ENCODE measurements at places on chromosomes 2 and 18.

DNA sequence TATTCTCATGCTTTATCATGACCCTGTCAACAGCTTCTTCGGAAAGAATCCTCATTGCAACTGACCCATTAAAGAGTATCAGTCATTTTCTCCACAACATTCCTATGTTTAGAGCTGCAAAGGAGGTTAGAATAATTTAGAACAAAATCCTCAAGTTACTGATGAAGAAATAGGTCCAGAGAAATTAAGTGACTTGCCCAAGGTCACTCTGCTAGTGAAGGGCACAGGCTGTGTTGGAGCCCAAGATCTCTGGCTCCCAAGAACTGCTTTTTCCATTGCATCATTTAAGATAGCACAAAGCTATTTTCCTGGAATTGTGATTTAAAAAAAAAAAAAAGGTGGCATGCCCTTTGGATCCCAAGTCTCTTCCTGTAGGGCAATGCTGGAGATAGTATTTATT is 9.6 kb downstream of the IRS1 start:
- no peak for DNase-seq

DNA sequence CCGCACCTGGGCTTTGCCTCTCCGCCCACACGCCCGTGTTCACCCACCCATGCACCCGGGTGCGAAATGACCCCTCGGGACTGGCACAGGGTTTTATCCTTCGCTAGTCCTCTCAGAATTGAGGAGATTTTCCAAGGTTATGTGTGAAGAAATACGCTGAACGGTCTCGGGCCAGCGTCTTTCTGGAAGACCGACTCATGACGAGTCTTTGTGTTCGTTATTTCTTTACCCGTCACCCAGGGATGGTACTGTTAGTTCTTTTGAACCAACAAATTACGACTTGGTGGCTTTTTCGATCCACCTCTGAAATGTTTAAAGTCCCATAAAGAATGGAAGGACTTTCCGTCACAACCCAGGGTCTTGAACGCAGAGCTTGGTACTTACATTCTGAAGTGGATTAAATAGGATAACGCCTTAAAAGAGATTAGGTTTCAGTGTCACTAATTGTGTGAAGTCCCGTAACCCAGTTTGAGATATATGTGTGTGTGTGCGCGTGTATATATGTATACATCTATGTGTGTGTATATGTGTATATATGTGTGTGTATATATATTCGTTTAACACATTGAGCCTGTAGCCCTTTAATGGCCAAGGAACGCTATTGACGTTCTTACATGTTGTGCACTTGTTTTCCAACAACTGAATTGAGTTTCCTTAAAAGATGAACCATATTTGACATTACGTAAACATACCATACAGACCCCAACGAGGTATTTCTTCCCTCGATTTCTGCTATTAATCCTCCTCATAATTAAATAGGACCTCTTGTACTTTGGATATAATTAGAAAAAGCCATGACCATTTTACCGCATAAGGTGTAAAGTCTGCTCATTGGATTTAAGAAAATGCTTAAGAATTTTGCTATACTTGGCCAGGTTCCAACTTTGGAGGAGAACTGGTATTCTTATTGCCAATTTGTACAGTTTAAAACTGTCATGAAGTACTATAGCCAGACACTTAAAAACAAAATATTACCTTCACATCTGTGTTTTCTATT is 889 bp downstream of the ZC3H15 start:
- DNase-seq, result no peak

- no peak for DNase-seq
Observed at GRCh38 chr18:36441426-36442240, 144.1 kb downstream of the FHOD3 start.

GRCh38 chr18:68847219-68847837 is 49.4 kb downstream of the CCDC102B start:
- DNase-seq, result no peak

Data from stimulated activated CD4-positive, alpha-beta T cell treated with anti-CD3 and anti-CD28 coated beads, Interleukin-2, amount 100 ng/mL, for 24 hours (primary cell).